Stimulated activated CD4-positive, alpha-beta T cell treated with anti-CD3 and anti-CD28 coated beads, Interleukin-1b, Interleukin-23, amount 100 ng/mL, for 24 hours (primary cell): ENCODE measurements at places on chromosomes 6 and 20.
A peak's percentile ranks its signal among the peaks of the same experiment; 100 is the strongest.

GRCh38 chr20:5442101-5442500, 125.3 kb upstream of the PROKR2 start:
- no peak for DNase-seq

DNA sequence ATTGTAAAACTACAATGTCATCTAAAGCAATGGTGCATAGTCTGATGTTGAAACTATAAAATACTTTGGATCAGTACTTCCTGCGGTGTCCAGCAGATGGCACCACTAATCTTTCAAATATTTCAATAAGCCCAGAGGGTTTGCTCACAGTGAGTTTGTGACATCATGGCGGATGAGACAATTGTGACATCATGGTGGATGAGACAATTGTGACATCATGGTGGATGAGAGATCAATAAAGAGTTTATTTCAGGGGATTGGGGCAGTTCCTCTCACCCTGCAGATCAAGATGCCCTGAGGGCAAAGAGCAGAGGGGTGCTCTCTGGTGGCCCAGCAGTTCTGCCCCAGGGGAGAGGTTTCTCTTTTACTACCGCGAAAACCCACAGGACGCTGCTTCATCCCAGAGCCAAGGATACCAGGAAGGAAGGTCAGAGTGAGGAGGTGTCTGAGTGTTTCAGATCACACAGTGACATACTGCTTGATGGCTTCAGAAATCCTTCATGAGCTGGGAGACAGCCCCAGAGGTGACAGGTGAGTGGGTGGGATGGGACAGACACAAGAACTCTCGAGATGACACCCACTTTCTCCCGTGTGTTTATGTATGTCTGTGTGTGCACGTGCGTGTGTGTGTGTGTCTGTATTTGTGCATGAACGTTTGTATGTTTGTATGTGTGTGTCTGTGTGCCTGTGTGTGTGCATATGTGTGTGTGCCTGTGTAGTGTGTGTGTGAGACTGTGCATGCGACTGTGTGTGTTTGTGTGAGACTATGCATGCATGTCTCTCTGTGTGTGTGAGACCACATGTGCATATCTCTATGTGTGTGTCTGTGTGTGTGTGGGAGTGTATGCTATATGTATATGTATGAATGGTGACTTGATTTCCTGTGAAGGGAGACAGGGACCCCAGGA, 7.3 kb upstream of the ULBP2 start:
- peak; percentile 47 for DNase-seq

DNA sequence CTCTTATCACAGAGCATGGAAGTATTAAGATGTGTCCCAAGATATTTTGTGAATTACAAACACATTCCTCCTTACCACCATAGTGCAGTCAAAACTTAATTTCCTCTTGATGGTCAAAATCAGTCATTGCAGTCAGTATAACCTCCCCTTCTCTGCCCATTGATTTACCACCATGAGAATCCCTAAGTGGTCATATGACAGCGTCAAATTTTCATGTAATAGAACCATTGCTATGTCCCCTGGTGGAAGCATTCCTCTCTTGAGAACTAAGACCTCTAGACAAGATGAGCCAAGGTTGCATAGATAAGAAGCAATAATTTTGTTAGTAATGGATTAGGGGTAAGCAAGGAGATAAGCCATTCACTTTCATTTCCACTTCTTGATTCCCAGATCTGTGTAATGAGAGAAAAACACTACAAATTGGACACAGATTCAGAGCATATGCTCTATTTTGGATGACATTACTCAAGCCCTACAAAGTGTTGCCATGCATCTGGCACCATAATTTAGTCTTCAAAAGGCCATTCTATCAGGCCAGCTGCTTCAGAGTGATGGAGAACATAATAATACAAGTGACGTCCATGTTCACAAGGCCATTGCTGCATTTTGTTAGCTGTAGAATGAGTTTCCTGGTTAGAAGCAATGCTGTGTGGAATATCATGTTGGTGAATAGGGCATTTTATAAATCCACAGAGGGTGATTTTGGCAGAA, 49.6 kb upstream of the PDE7B start:
- DNase-seq: no peak

- DNase-seq: no peak
Measured at GRCh38 chr20:4165984-4166725, 150.8 kb upstream of the RNF24 start.

- no peak for DNase-seq
Measured at GRCh38 chr6:4395386-4395785, 260.0 kb upstream of the ECI2 start.

- DNase-seq: no peak
Measured at GRCh38 chr6:166904101-166904746, 52.1 kb downstream of the RNASET2 start.

DNA sequence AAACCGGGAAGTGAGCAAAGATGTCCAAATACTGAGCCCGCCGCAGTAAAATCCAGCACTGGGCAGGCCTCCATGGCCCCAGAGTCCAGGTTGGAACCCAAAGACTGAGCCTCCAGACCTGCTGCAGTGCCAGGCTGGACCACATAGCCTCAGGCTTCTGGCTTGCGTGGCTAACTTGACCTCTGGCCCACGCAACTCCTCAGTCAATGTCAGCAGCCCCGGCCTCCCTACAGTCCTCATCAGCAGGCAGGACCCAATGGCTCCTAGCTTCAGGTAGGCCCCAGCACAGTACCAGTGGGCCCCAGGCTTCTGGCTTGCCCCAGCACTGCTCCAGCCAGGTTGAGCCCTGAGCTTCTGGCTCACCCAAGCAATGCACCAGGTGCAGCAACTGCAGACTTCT, 245.1 kb upstream of the AFDN start:
- DNase-seq: no peak

DNA sequence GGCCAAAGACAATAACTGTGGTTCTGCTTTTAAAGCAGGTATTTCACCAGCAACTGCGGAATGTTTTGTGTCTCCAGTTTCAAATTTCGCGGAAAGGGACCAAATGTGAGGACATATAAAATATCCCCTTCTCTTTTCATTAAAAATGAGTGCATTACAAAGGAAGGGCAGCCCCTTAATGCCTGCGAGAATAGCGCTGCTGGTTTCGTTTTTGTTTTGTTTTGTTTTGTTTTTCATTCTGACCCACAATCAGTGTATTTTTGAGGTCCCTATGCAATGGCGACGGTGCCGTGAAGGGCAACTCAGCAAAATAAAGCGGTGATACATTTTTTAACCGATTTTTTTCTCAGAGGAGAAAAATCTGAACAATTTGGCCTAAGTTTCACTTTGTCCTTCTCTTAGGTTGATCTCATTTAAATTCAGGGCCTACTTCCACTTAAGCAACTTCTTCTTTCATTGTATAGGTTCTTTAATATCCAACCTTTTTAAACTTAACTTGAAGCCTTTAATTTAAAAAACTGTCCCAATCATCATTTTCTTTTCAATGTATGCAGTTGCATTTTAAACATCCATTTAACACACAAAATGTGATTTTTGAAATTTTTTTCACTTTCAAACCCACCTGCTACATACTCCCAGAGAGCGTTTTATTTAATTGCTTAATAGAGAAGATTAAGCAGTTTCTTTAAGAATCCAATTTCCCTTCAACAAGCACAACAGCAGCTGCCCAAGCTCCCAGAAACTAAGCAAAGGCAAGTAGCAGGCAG, 2.9 kb upstream of the HIVEP2 start:
- no peak for DNase-seq

DNA sequence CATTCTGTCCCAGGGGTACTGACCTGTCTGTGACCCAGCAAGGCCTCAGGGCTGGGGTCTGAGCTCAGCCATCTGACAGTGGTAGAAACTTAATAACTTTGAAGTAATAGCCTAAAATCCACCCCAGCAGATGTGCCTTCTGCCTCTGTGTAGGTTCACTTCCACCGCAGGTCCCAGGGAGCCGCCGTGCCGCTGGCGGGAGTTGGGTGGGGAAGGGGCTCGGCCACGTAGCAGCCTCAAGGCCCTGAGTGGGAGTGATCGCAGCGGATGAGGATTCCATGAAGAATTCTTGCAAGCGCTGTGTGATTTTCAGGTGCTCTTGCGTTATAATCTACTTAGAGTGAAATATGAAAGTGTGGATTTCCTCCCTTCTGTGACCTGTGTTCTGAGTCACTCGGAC, 163.7 kb downstream of the DTNBP1 start:
- DNase-seq: no peak

- no peak for DNase-seq
Measured at GRCh38 chr6:43713643-43714310, 26.2 kb upstream of the MRPS18A start.

DNA sequence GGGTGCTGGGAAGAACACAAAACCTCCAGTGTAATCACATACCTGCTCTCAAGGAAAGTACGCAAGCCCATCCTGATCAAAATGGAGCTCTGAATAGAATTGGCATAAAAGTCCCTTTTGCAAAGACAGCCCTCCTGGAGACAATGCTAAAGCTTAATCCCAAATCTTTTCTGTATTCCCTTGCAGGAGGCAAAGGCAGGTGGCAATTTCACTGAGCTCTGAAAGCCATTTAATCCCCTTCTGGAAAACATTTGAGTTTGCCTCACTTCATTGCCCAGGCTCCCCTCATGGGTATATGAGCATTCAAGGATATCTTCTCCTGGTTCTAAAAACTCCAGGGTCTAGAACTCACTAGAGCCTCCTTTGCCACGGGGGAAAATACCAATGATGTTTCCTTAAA, 310.2 kb upstream of the CNR1 start:
- no peak for DNase-seq

DNA sequence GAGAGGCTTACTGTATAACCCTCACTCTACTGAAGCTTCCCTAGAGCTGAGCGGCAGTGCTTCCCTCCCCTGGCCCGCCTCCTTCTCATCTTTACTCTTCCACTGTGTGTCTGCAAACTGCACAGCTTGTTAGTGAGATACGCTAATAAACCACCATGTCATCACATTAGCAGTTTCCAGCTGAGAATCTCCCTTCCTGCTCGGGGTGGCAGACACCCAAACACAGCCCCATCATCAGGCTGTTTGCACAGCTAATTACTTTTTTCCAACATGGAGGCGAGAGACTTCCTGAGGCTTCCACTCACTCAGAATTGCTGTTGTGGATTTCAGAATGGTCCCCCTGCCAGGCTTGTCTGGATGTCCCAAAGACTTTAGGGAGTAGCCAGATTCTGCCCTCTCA, 444.9 kb upstream of the SULF2 start:
- no peak for DNase-seq

- no peak for DNase-seq
Measured at GRCh38 chr6:153028286-153028685, 25.8 kb upstream of the MTRF1L start.

DNA sequence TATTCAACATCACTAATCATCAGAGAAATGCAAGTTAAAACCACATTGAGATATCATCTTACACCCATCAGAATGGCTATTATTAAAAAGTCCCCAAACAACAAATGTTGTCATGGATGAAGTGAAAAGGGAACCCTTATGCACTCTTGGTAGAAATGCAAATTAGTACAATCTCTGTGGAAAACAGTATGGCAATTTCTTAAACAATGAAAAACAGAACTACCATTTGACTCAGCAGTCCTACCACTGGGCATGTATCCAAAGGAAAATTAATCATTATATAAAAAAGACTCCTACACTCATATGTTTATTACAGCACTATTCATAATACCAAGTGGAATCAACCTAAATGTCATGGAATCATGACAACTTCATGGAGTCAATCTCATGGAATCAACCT, 611.3 kb upstream of the GJE1 start:
- no peak for DNase-seq

GRCh38 chr20:49945701-49946477, 9.7 kb downstream of the RNF114 start:
- no peak for DNase-seq

DNA sequence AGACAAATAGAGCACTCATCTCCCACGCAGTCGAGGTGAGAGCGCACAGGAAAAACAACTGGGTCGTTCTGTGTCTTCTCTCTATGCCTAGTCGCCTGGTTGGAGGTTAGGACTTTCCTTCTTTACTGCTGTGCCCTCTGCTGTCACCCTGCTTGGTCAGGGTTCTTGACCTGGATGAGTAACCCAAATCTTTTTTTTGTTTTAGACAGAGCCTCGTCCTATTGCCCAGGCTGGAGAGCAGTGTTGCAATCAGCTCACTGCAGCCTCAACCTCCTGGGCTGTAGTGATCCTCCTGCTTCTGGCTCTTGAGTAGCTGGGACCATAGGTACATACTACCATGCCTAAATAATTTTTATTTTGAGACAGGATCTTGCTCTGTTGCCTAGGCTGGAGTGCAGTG, 24.5 kb downstream of the PRPF6 start:
- no peak for DNase-seq

DNA sequence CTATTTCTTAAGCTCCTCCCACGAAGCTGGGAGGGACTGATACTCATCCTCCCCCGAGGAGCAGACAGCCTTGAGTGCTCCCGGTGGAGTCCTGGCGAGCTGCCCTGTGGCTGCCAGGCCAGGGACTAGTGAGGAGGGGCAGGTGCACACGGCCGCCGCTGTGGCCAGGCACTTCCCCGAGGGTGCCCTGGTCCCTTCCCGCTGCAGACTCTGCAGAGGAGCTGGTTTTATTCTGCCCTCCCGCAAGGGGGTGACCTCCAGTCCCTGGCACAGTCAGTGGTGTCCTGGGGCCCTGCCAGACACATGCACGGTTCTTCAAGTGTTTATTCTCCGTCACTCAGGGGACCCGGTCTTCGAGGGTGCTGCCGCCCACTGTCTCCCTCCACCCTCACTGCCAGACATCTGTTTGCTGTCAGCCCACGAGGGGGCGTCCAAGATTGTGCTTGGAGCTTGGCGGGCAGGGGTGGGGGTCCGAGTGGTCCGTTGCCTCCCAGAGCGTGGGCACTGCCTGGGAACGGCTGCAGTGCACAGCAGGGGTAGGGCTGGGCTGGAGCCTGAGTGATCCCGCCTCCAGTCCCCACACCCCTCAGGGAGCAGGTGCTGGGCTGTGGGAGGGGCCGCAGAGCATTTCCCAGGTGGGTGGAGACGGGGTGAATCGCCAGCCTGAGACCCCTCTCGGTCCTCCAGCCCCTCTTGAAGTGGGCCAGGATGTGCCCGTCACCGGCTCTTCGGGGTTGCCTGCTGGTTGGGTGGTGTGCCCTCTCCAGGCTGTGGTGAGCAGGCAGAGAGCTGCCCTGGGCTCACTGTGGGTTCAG, 3.1 kb upstream of the CABLES2 start:
- DNase-seq: no peak

DNA sequence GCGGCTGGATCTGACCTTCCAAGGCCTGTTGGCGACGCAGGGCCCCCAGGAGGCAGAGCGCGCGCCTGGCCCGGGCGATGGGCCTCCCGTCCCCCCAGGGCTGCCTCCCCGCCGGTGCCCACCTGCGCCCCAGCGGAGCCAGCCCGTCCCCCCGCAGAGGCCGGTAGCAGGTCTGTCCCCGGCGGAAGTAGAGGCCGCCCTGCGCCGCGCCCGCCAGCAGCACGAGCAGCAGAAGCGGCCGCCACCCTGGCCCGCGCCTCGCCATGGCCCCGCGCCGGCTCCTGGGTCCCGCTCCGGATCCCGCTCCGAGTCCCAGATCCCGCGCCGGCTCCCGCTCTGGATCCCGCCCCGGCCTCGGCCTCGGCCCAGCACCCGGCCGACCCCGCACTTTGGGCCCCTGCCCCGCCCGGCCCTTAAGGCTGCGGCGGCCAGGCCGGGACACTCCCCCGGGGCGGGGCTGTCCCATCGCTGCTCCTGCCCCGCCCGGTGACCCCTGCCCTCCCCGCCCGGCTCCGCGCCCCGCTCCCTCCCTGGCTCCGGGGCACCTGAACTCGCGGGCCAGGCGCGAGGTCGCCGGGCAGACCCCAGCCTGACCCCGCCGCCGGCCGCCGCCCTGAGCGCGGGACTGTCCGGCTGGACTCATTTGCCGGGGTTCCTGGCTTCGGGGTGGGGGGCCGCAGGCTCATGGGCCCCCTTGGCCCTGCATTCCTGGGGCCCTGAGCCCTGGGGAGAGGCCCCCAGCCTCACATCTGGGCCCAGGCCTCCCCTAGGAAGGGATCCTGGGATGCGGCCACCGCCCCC, at the start of gene CTSZ:
TSS of gene CTSZ (minus strand) at position 391 of the 801 bp plus-strand sequence. CDS start at position 265, 126 bp downstream.
- no peak for DNase-seq
